ENCODE measurements at places on chromosomes 2 and 18.

GRCh38 chr2:111015283-111015995 is 105.3 kb upstream of the BCL2L11 start:
- DNase-seq: no peak

GRCh38 chr18:74068296-74068695 is 79.3 kb downstream of the FBXO15 start:
- no peak for DNase-seq

DNA sequence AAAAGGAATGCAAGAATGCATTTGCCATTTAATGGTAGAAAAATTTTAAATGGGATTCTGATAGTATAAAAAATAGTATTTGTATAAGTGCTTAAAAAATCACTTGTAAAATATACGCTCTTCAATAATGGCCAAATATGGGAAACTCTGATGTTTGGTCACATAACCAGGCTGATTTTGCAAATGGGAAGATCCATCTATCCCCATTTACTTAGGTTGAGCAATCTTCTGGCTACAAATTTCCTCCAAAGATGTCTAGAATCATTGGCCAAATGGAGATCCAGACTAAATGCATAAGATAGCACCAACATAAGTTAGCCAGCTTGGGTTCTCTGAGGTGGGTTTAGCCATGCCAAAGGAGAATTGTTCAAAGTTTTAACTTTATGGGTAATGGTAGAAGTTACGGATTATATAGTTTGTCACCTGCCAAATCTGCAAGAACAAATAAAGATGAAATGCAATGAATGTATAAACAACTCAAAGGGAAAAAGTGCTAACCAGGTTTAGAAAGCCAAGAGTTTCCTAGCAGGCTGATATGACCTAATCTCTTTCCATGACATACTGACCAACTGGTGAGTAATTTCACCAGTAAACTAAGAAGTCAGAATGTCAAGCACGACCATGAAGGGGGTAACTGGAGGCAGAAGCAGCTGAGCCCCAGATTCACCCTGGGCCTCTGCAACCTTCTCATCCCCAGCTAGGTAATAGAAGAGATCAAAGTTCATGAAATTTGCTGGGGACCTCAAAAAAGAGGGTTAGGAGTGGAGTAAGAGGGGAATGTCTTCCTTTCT is 10.0 kb downstream of the RHOB start:
- no peak for DNase-seq

DNA sequence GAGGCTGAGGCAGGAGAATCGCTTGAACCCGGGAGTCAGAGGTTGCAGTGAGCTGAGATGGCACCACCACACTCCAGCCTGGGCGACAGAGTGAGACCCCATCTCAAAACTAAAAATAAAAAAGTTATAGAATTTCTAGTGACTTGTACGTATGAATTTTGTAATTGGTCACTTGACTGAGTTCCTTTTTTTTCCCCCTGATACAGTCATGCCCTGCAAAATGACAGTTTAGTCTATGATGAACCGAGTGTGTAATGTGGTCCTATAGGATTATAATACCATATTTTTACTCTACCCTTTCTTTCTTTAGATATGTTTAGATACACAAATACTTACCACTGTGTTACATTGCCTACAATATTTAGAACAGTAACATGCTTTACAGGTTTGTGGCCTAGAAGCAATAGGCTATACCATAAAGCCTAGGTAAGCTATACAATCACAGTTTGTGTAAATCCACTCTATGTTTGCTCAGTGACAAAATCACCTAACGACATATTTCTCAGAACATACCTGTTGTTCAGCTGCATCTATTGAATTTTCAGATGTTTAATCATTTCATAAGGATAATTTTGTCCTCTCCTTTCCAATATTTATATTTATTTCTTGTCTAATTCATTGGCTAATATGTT is 25.4 kb downstream of the SOCS6 start:
- DNase-seq: no peak

DNA sequence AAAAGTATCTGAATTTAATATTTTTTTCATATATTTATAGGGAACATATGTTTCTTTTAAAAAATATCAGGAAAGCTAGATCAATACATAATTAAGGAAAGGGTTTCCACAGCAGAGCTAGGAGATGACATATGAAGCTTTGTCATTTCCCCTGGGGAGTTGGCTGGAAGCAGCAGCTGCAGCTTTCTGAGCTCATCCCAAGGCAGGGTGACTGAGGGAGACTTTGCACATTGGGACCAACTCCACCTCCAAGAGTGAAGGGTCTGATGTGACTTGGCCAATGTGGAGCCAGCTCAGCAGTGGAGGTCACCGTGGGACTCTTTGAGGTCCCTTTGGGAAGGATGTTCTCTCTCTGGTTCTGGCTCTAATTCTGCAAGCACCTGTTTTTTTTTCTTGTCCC is 315.1 kb downstream of the RDH14 start:
- DNase-seq: no peak

DNA sequence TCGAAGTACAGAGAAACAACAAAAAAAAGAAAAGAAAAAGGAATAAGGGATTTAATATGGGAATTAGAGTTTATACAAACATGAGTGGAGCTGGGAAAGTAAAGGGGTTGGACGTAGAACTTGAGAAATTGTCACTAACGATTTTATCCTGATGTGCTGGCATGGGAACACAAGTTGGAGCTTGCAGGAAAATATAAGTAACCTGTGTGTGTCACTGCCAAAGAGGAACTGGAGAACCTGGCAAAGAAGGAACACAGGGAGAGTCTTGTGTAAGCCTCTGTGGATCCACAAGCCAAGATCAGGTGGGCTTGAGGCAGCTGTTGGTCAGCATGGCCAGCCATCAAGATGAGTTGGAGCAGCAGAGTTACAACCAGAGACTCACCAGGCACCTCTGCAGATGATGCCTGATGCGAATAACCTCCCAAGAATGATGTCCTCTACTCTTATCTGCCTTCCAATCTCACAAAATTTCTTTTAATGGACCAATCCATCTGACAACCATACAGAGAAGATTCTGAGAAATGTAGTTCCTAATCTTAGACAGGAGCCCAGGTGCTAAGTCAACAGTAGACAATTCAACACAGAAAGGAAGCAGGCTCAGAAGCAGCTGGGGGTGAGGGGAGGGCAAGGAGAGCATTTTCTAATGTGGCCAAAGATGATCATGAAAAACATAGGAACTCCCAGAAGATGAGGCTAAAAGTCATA is 77.0 kb upstream of the SPOPL start:
- DNase-seq: no peak

GRCh38 chr2:45029215-45029614 is 20.0 kb upstream of the SIX2 start:
- DNase-seq: no peak
